Stimulated activated CD8-positive, alpha-beta memory T cell treated with anti-CD3 and anti-CD28 coated beads, Interleukin-15, amount 100 ng/mL, for 24 hours (primary cell): ENCODE measurements at places on chromosomes 16 and 17.

- no peak for DNase-seq
Observed at GRCh38 chr17:78300962-78301820, 58.7 kb downstream of the SOCS3 start.

DNA sequence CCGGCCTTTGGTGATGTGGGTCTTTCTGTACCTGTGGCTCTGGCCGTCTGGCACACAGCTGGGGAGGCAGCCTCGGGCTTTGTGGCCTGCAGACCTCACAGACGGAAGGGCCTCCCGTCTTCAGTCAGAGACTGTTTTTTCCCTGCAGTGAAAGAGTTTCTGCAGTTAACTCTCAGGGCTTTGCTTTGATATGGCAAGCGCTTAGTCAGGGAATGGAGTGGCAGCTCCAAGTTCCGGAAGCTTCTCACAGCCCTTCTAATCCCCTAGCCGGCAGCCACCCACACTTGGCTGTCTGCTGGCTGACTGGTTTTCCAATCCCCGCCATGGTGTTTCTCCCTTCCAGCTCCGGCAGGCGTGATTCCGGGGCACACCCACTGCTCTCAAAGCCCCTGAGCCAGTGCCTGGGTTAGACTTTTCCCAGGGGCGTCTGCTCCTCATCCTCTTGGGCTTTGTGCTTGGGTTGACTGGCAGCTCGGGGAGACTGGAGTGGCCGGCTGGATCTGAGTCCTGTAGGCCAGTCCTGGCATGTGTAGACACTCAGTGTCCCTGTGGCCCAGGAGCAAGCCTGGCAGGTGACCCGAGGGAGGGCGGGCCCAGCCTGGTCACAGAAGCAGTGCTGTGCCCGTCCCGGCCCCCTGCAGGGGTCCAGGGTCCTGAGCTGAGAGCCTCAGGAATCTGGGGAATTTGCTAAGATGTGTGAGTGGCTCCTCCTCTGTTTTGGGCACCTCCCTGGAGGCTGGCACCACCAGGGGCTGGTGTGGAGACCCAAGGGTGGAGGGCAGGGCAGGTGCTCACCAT is 29.9 kb downstream of the BAIAP2 start:
- no peak for DNase-seq

DNA sequence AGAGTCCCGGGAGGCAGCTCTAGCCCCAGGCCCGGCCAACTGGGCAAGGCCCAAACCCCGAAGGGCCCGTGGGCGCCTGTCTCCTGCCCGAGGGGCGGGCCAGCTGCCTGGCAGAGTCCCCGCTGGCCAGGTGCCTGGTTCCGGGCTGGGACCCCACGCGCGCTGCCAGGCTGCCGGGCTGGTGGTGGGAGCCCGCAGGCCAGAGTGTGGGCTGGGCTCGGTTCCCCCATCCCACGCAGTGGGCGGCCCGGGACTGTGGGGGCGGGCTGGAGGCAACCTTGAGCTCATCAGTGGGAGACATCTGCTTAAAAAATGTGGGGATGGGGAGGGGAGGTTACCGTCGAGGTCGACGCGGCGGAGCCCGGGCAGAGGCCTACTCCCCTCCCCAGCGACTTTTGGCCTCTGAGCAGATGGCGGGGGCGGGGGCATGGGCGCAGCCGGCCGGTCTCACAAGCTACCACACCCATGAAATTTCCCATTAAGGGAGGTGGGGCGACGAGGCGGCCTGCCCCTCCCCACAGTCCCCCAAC is 176.4 kb upstream of the GSE1 start:
- no peak for DNase-seq

- DNase-seq: no peak
Observed at GRCh38 chr17:77385750-77386501, 245.2 kb downstream of the SEC14L1 start.

- DNase-seq: no peak
Observed at GRCh38 chr17:78986649-78987328, 7.1 kb upstream of the LGALS3BP start.

DNA sequence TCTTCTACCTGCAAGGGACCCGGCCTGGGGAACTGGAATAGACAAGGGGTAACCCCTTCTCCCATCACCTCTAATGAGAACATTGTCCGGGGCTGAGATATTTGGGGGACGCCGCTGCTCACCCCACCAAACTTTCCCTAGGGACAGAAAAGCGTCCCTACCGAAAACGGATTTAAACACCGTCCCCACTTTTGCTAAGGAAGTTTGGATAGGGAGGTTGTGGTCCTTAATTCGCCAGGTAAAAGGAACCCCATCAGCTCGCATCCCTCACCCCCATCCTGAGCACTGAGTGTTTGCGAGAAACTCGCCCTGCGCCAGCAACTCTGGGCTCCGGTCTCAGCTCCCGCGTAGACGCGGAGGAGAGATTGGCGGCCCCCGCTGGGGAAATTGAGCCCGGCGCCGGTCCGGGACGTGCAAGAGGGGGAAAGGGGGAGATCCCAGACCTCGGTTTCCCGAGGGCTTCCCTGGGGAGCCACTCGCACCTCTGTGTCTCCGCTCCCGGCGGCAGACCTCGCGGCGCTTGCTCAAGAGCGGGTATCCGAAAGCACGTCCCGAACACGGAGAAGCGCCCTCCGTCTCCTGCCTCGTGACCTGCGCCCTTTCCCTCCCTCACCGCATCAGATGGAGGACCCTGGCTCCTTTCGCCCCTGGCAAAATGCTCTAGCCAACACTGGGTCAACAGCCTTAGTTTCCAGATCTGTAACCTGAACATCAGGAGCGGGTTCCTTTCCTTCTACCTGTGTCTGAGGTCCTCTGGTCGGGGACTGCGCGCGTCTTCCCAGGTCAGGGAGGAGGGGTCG is 3.1 kb upstream of the SOX9 start:
- DNase-seq: no peak

GRCh38 chr16:10992797-10993196 is 48.4 kb downstream of the CLEC16A start:
- DNase-seq: no peak

DNA sequence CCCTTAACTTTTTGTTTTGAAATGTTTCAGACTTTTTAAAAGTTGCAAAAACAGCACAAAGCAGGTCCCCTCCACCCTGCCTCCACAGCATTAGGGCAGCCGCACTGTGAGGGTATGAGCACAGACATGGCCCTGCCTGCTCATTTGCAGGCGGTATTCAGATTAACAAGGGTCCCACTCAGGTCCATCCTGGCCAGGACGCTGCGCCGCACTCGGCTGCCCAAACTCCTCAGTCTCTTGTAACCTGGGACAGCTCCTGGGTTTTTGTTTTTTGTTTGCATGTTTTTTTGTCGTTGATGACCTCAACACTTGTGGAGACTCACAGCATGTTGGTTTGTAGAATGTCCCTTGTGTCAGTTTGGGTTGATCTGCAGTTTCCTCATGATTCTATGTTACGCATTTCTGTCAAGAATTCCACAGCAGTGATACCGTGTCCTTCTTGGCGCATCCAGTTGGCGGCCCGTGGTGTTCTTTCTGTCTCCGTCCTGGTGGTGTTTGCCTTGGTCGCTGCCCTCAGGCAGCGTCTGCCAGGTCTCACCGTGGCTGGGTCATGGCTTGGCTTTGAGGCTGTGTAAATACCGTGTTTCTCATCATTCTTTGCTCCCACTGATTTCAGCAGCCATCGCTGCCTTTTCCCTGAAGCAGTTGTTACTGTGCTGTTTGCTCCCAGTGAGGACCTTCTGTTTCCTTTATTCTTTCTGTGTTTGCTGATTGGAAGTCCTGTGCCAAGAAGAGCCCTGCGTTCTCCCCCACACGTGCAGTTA is 18.5 kb downstream of the CRAMP1 start:
- DNase-seq: no peak

- no peak for DNase-seq
Observed at GRCh38 chr16:10828851-10829366, 10.3 kb upstream of the TVP23A start.

- no peak for DNase-seq
Observed at GRCh38 chr16:24955975-24956731, 59.0 kb downstream of the ARHGAP17 start.

- DNase-seq: no peak
Observed at GRCh38 chr17:39026980-39027451, 59.8 kb upstream of the FBXO47 start.

- no peak for DNase-seq
Observed at GRCh38 chr16:2469399-2470233, 1.5 kb upstream of the NTN3 start.

- DNase-seq: no peak
Observed at GRCh38 chr17:9001559-9001958, 19.8 kb upstream of the NTN1 start.

GRCh38 chr16:12502676-12503075 is 301.0 kb downstream of the CPPED1 start:
- DNase-seq: no peak

GRCh38 chr17:68909066-68909465 is 46.1 kb downstream of the ABCA8 start:
- DNase-seq: no peak

GRCh38 chr17:48499735-48500434 is 30.9 kb downstream of the HOXB1 start:
- no peak for DNase-seq

DNA sequence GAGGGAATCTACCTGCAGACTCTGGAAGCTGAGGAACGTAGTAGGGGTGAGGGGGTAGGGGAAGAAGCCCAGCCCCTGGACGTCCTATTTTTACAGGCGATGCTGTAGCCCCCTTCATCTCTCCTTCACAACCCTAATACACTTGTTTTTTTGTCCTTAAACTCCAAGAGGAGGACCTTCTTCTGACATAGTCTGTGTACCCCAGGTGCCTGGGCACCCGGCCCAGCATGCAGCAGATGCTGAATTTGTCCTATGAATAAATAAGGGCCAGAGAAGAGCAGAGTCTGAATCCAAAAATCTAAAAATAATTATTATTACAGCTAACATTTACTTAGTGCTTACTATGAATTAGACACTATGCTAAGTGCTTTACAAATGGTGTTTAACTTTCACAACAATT is 5.1 kb downstream of the KIF18B start:
- DNase-seq: no peak

DNA sequence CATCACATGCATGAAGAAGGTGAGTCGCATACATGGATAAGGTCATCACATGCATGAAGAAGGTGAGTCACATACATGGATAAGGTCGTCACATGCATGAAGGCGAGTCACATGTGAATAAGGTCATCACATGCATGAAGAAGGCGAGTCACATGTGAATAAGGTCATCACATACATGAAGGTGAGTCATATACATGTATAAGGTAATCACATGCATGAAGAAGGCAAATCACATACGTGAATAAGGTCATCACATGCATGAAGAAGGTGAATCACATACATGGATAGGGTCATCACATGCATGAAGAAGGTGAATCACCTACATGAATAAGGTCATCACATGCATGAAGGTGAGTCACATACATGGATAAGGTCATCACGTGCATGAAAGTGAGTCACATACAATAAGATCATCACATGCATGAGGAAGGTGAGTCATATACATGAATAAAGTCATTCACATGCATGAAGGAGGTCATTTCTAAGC is 105.1 kb upstream of the SDK2 start:
- no peak for DNase-seq

DNA sequence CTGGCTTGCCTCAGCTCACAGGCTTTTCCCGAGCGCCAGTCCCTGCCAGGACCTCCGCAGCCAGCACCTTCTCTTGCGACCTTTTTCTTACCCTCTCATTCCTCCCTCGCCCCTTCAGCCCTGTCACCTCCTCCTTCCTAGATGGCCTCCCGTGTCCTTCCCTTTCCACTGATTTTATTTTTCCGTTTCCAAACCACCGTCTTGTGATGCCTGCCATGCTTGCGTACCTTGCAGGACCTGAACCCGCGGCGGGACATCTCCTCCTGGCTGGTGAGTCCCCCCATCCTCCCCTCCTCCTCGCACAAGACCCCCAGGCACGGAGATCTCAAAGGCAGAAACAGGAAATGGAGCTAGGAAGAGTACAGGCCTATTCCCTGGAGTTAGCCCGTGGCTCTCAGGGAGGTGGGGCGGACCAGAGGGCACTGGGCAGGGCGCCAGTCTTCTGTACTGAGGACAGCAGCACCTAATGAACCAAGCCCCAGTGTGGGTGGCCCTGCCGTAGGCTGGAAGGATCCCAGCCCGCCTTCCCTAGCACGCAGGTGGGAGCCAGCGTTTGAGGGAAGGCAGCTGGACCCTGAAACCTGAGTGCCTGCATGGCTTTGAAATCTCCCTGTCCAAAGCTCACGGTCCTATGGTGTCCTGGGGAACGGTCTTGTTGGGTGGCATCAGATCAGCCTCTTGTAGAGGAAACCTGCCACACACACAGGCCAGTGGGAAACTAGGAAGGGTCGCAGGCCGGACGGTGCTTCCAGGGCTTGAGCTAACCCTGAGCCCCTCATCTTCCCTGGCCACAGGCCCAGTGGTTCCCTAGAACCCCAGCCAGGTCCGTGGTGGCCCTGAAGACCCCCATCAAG is 612 bp downstream of the CISD3 start:
- DNase-seq: no peak

- DNase-seq: no peak
Observed at GRCh38 chr17:49890077-49890821, 42.4 kb upstream of the TAC4 start.

DNA sequence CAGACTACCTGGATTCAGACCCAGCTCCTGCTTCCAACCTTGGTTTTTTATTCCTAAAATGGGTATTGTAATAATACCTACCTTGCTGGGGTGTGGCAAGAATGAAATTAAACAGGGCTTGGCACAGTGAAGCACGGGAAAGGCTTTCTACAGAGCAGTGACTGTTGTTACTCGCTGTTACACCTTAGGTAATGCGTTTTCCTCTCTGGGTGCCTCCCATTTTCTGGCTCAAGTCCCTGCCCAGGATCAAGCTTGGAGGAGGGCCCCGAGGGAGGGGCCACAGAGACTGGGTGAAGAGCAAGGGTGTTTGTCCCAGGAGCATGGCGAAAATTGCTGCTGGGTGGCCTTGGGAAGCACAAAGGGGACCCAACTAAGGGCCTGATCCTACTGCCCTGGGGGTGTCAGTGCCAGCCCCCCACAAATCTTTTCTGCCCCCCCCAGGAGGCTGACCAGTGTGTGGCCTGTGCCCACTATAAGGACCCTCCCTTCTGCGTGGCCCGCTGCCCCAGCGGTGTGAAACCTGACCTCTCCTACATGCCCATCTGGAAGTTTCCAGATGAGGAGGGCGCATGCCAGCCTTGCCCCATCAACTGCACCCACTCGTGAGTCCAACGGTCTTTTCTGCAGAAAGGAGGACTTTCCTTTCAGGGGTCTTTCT is 13.3 kb downstream of the MIEN1 start:
- DNase-seq: no peak

DNA sequence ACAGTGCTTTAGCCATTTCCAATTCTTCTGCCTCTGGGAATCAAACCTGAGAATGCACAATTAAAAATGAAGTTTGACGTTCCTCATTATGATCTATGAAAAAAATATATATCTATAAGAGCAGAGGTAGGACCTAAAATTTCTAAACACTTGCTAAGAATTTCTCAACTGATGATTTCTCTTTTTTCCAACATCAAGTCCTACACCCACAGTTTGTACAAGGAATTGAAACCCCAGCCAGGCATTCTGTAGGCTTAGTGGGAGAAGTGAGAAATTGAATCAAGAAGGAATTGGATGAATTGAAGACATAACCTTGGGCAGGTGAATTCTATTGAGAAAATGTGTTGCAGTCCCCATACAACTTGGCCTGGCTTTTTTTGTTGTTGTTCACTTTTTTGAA is 2.7 kb downstream of the CACNG3 start:
- no peak for DNase-seq

DNA sequence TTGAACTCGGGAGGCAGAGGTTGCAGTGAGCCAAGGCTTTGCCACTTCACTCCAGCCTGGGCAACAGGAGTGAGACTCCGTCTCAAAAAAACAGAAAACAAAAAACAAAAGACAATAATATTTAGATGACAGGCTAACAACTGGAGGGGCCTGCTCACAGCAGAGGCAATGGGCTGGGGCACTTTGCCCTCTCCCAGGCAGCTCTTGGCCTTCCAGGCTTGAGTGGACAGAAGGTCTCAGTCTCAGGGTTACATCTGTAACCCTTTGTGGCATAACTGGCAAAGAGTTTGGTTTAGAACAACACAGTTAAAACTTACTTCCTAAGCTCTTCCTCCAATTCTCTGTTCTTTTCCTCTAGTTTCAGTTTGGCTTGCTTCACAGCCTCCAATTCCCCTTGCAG is 114.9 kb downstream of the SPAG9 start:
- DNase-seq: no peak
